ENCODE measurements at places on chromosomes 1 and 21. TPM values are rescaled to one million over a fixed set of nuclear protein-coding genes. Genes with fewer than 3 reads are reported as not detected.

Gene ZNF683
- total RNA-seq: not detected

Gene KCNA3
- total RNA-seq: 3.1 TPM

Gene IL20
- not detected for total RNA-seq

Gene HENMT1
- 11.4 TPM for total RNA-seq

Gene DENND2C
- 8.8 TPM for total RNA-seq

Gene DNM3
- 11.7 TPM for total RNA-seq

Gene C8A
- not detected for total RNA-seq

Gene MTMR11
- total RNA-seq: 20.9 TPM

Gene INAVA
- total RNA-seq: 10.1 TPM

Gene RHD
- 0.69 TPM for total RNA-seq

Gene RUSC1
- 13.8 TPM for total RNA-seq

Gene UTS2
- 0.16 TPM for total RNA-seq

Gene FCRL1
- total RNA-seq: 0.63 TPM

Gene GSTM5
- total RNA-seq: 18.2 TPM

Gene IL10
- total RNA-seq: 2.8 TPM

Gene IGSF5
- 0.69 TPM for total RNA-seq

Gene THEMIS2
- total RNA-seq: 7.3 TPM

Gene CDC14A
- total RNA-seq: 29.1 TPM

Gene FAM110D
- total RNA-seq: 1.6 TPM

Gene OR2T29
- not detected for total RNA-seq

Gene EPHB2
- 16.2 TPM for total RNA-seq

Gene ZNF648
- 0.11 TPM for total RNA-seq

Gene SPRR1B
- not detected for total RNA-seq

Gene HSD3B2
- not detected for total RNA-seq

Gene ARHGEF16
- 3.3 TPM for total RNA-seq

Gene CA14
- total RNA-seq: 0.37 TPM

Gene TRAPPC3
- total RNA-seq: 43.9 TPM
